NCI-H2029 (cell line): ENCODE measurements at places on chromosomes 1 and 21.

- no peak for DNase-seq
These were observed 32.7 kb downstream of the ASH1L start for GRCh38 chr1:155529929-155530328.

DNA sequence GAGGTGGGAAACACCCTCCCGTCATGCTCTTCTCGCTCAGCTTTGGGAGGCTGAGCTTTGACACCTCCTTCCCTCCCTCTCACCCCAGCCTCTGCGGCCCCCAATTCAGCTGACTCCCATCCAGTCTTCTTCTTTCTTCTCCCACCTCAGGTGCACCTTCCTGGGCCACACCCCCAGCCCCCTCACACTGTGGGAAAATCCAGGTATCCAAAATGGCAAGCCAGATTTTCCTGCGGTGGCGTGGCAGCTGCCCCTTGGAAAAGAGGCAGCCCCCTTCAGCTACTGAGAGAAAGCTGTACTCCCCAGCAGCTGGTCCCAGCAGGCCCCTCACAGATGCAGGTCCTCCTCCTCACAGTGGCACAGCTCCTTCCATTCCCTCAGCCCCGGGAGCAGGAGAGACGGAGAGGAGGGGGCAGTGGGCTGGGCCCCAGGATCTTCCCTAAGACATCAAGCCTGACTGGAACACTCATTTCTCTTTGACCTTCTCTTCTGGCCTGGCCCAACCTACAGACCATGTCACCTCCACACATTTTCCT, 61.6 kb downstream of the OPTC start:
- DNase-seq: no peak

DNA sequence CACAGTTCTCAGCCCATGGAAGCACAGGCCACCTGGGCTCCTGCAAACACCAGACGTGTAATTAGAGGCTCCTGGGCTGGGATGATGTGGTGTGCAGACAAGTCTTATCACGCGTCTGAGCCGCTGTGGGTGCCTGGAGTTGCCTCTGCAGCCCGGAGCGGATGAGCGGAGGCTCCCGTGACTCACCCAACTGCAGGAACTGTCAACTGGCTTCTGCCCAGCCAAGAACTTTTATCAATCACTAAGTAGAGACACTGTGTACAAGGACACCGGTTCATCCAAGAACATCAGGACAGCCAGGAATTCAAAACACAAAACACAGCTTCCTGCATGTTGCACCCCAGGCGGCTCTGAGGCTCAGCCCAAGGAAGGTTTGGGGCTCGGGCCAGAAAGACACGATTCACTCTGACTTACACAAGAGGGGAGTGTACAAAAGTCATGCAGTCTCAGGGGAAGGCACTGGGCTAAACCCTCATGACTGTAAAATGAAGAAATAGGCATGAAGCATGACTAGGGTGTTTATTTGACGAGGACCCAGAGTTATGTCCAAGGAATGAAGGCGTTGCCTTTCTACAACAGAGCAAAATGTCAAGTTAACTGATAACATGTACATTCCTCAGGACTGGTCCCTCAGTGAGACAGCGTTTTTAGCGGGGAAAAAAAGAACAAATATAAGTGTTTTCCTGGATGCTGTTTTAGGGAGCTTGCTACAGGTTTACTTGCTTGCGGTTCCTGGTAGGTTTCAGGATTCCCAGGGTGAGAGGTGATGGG, 21.1 kb downstream of the ERRFI1 start:
- DNase-seq: no peak

DNA sequence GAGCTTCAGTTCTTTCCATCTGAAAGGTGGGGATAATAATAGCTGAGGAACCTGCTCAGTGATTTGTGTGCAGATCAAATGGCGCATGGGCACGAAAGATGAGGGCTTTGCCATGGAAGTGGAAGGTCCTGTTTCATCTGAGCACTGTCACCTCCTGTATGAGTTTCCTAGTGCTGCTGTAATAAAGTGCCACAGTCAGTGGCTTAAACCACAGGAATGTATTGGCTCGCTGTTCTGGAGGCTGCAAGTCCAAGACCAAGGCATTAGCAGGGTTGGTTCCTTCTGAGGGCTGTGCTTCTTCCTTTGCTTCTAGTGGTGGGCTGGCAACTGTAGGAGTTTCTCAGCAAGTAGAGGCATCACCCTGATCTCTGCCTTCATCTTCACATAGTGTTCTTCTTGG, 51.1 kb upstream of the RBM15 start:
- no peak for DNase-seq

DNA sequence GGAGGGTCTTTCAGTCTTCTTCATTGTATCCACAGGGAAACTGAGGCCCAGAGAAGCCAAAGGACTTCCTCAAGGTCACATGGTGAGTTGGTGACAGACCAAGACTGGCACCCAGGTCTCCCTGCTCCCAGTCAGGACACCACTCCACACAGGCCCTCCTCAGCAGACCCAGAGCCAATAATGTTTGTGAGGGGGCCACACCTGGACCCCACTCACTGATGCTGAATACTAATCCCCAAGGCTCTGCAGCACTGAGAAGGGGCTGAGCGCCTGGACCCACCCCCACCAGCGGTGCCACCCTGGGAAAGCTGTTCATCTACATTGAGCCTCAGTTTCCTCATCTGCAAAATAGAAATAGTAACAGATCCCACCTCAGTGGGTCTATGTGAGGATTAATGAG, 79.5 kb downstream of the GLIS1 start:
- DNase-seq: no peak

GRCh38 chr1:214022810-214023425, 35.1 kb downstream of the PROX1 start:
- DNase-seq: no peak
